ENCODE measurements at places on chromosomes 11 and 22.

- DNase-seq: no peak
Observed at GRCh38 chr11:82829101-82829500, 71.1 kb downstream of the PRCP start.

DNA sequence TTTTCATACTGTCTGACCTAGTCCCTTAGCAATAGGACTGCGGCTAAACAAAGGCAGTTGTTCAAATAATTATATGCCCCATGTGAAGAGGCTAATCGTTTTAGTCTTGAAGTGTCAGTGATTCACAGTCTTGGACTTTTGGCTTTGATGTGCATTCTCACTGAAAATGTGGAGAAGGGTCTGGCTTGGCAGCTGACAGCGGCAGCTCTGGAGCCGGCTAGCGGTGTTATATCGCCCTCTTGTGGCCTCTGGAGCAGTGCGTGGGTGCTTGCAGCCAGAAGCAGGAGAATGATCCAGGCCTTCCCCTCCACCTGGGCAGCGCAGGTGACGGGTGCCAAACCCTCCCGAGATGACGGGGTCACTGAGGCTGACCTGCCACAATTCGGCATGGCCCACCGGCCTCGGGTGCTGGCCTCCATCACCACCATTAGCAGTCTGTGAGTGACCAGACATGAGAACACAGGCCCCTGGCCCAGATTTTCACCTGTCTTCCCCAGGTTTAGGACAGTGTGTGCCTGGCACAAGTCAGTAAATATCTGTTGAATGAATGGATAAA, 90.3 kb upstream of the PITPNB start:
- DNase-seq: peak; percentile 75

DNA sequence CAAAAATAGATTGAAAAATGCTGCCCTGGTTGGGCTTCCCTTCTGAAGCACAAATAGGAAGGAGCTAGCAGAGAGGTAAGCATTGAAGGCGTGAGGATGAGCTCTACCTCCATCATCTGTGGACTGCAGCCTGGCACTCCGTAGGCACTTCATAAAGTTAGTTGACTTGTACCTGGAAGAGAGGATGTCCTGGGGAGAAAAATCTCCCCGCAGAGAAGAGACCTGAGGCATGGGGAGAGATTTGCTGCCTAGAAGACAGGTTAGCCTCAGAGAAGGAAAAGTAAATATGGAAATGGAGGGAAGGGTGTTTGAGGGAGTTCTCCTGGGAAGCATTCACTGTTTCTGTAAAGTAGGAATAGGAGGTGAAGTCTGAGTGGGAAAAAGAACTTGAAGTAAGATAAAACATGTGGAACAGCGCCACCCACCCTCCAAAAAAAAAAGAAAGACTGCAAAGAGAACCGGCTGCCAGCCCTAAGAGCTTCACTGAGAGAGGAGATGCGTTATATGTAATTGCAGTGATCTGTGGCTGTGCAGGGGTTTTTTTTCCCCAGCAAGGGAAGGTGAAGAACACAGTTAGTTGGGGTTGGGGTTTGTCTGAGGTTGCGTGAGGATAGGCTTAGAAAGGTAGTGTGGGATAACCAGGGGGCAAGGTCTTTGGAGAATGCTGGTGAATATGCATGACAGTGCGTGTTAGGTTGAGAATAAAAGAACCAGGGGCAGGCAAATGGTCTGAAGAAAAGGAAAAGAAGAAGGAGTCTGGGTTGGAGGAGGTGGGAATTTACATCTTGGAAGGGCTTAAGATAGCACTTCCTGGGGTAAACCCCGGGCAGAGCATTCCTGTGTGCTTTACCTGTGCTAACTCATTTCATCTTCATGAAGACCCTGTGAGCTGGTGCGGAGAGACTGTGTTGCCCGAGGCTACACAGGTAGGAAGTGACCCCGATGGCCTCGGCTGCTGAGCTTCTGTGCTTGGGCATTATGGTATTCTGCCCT, 16.0 kb downstream of the TNRC6B start:
- no peak for DNase-seq

- no peak for DNase-seq
Observed at GRCh38 chr11:73217810-73218105, 323 bp upstream of the P2RY2 start.

DNA sequence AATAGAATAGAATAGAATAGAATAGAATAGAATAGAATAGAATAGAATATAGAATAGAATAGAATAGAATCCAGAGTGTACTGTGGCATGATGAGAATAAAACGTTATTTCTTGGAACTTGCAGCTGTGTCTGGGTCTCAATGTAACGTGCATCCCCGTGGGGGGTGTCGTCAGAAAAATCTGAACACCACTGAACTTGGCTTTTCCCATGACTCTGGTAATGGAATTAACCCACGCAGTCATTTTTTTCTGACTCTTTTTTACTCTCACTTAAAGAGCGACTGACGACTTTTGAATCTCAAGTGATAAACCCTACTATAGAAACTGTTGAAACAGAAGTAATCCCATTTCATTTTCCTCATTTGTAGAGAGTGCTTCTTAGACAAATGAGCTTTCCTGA, 92.4 kb upstream of the BID start:
- no peak for DNase-seq

GRCh38 chr11:47986219-47986618, 5.9 kb downstream of the PTPRJ start:
- no peak for DNase-seq

DNA sequence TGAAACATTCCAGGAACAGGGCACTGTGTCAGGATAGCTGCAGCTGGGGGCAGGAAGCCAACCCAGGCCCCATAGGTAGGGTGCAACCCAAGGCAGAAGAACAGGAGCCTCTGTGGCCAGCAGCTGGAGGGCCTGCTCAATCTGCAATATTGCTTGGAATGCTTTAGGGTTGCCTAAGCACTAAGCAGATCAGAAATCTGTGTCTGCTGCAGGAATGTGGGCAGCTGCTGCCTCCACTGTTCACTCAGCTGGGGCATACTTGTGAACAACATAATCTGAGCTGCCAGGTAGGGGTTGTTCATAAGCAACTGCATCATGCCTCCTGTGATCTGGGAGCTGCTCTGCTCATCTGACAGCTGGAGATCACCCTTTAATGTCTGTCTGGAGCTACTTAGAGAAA, 1.7 kb downstream of the UBQLNL start:
- no peak for DNase-seq

- DNase-seq: no peak
Observed at GRCh38 chr22:35903571-35904335, 124.9 kb downstream of the RBFOX2 start.

- DNase-seq: no peak
Observed at GRCh38 chr22:28024422-28024888, 105.4 kb upstream of the PITPNB start.

DNA sequence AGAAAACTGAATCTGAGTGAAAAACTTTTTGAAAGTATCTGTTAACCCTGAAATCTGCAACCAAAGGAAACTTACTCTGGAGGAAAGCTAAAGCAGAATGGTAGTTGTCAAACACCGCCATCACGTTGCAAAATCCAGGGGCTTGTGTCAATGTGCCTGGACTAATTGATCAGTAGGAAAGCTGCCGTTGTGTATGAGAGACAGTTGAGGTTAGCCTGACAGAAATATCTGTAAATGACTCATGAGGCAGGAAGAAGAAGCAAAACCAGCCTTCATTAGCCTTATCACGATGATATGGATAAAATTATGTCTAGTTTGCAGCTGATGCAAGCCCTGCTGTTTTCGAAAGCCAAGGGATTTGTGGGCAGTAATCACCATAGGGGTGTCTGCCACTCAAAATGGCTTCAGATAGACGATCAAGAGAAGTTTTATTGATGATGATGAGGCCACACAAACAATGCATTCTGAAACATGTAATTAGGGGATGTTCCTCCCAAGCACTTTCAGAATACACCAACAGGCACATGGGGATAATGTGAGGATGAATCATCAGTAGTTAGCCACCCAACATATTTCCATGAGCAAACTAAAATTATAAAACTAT, 8.9 kb downstream of the SCGB1A1 start:
- no peak for DNase-seq

GRCh38 chr11:130508913-130509312, 60.5 kb downstream of the ADAMTS15 start:
- no peak for DNase-seq

- no peak for DNase-seq
Observed at GRCh38 chr11:8863838-8864237, 47.2 kb upstream of the AKIP1 start.

DNA sequence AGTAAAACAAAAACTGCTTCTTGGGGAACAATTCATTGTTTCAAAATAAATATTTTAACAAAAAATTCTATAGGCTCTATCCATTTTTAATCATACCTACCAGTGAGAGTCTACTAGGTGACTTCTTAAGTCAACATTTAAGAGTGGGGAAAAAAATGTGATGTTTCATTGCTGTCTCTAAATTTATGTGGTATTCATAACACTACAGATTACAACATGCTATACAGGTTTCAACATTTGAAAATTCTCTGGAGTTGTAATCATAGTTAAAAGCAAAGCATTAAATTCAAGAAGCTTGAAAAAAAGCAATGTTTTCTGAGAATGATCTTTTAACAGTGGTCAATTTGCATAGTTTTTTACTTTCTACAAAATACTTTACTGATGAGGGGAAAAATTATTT, 18.3 kb downstream of the SBF2 start:
- DNase-seq: no peak

DNA sequence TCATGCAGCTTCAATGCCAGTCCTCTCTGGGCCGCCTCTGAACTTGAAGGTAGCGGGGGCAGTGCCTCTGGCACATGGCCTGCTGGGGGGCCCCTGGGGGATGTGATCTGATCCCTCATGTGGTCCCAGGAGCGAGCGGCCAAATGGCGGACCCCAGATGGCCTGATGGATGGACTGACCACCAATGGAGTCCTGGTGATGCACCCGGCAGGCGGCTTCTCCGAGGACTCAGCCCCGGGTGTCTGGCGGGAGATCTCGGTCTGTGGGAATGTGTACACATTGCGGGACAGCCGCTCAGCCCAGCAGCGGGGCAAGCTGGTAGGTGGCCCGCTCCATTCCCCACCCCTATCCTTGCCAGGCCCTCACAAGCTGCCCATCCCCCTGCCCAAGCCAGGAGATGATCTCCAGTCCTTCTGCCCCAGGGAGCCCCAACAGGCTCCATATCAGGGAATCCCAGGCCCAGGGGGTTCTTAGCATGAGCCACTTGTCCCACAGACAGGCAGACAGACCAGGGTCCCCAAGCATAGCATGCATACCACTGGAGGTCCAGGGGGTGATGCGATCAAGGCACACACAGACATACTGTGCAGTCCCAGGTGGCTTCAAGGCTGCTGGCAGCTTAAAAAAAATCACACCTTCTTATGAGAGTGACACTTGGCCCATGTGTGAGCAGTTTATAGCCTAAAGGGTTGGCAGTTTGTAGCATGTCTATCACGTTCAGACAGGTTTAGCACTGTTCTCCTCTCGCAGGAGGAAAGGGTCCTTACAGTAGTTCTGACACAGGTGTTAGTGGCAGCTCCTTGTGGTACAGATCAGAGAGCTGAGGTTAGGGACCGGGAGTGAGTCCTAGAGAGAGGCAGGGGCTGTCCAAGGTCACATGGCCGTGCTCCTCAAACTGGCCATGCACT, 6.4 kb upstream of the DPP3 start:
- DNase-seq: no peak

DNA sequence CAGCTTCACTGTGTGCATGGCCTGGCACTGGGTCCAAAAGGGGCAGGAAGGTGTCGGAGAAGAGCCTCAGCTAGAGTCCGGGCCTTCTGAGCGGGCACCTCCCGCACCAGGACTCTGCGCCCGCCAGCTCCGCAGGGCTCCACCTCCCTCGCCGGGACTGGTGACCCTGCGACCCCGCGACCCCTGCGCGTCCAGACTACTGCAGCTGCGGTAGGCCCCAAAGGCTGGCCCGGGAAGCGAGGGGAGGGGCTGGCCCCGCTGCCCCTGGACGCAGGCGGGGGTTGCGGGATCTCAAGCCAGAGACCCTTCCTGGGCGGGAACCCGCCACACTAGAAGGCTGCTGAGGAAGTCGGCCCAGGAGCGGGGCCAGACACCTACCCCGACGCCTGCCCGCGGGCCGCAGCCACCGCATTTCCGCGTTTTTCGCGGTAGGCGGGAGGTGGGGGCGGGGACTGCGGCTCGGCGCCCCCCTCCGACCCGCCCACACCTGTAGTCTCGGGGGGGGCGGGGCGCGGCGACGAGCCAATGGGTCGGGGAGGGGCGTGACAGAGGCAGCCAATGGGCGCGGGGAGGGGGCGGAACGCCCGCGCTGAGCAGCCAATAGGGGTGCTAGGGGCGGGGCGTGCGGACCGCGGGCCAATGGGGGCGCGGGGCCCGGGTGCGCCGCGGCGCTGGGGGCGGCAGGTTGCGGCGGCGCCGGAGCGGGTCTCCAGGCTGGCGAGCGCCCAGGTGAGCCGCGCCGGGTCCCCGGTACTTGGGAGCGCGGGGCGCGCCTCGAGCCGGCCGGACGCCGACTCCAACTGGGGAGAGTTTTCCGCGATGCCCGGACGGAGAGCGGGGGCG, at the start of the genes LMNTD2 and RASSF7:
Gene LMNTD2 (minus strand): TSS at position 434 of the 843 bp plus-strand sequence. CDS start 22 bp downstream, at position 412.
Gene RASSF7 (plus strand): TSS at position 666 of the 843 bp plus-strand sequence. CDS start 799 bp downstream, outside the sequence.
- peak; percentile 69 for DNase-seq

GRCh38 chr11:111945198-111945597, 8.1 kb downstream of the DIXDC1 start:
- DNase-seq: no peak

DNA sequence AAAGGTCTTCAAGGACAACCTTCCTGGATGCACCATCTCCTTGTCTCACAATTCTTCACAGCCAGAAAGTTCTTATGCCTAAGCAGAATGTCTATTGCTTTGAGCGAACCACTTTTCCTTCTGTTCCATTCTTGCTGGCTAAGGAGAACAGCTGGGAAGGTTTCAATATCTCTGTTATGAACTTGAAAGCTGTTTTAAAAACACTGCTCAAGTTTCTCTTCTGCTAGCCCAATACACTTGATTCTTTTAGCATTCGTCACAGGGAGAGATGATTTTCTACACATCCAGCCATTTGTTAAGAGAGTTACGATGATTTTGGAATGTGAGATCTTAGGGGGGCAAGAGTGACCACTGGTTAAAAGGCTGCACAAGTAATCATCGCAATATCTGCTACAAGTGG, 249.3 kb downstream of the KIRREL3 start:
- no peak for DNase-seq

DNA sequence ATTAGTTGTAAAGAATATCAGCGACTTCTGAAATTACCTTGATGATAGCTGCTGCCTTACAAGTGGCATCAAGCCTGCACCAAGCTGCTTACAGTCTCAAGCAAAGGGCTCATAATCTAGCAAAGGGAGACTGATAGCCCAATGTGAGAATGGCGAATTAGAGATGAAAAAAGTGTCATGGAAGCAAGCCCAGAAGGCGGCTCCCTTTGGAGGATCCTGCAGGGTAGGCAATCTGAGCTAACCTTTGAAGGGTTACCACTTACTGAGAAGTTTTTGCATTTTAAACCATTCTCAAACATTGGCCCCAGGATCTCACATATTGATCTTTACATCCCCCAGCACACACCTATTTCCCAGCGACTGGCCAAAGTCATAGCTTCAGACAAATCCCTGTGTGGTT, 18.5 kb downstream of the GAB2 start:
- no peak for DNase-seq

DNA sequence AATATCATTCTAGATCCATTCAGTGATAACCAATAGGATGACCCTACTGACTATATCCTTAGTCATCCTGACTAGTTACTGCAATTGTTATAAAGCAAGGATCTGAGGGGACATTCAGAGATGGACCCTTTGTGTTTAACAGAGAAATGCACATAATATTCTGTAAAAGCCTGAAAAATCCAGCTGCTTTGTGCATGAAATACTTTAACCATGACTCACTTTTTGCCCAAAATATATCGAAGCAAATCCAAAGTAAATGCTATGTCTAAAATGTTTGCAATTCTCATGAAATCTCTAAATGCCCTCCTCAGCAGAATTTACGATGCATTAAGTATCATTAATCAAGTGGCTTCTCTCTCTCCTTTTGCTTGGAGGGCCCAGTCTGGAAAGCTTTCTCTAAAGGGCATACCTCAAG, 178.8 kb upstream of the MTMR2 start:
- no peak for DNase-seq
